ENCODE measurements at places on chromosomes 2 and 18. TPM values are rescaled to one million over a fixed set of nuclear protein-coding genes. Genes with fewer than 3 reads are reported as not detected.

Gene KCNG2
- total RNA-seq: 0.73 TPM

Gene CCL20
- not detected for total RNA-seq

Gene AGXT
- not detected for total RNA-seq

Gene RTP5
- total RNA-seq: not detected

Gene OBSL1
- 69.1 TPM for total RNA-seq

Gene KLHL41
- 9.8 TPM for total RNA-seq

Gene M1AP
- total RNA-seq: not detected

Gene CAPN13
- total RNA-seq: not detected

Gene INHA
- total RNA-seq: 0.33 TPM

Gene GTF2A1L
- total RNA-seq: 0.87 TPM

Gene SP100
- 106 TPM for total RNA-seq

Gene GCA
- 7.6 TPM for total RNA-seq

Gene PTPRM
- 43.8 TPM for total RNA-seq

Gene MDH1
- total RNA-seq: 261 TPM

Gene MTERF4
- 43.5 TPM for total RNA-seq

Gene REG1B
- total RNA-seq: not detected

Gene GREB1L
- total RNA-seq: not detected

Gene NT5C1B
- total RNA-seq: not detected

Gene RAD51AP2
- total RNA-seq: not detected
